HT-29 (cell line): ENCODE measurements at places on chromosomes 16 and 17. TPM values are rescaled to one million over a fixed set of nuclear protein-coding genes. Genes with fewer than 3 reads are reported as not detected.

Gene DHRS7C
- total RNA-seq, result not detected in 2 replicates

Gene SHBG
- 0.13 TPM in 1 of 2 replicates, not detected in the other for total RNA-seq

Gene CCT6B
- total RNA-seq, result 0.61 and 0.76 TPM in 2 replicates

Gene CIAO3
- 68.4 and 80.0 TPM in 2 replicates for total RNA-seq

Gene DYNLRB2
- total RNA-seq, result not detected in 2 replicates

Gene GALK1
- 40.8 and 41.8 TPM in 2 replicates for total RNA-seq

Gene CCL2
- not detected in 2 replicates for total RNA-seq

Gene CLEC3A
- 64.6 and 71.2 TPM in 2 replicates for total RNA-seq

Gene EFCAB13
- 0.10 TPM in 1 of 2 replicates, not detected in the other for total RNA-seq

Gene CCL13
- not detected in 2 replicates for total RNA-seq

Gene PIPOX
- total RNA-seq, result 0.47 and 2.2 TPM in 2 replicates

Gene TMEM132E
- total RNA-seq, result not detected in 2 replicates

GRCh38 chr17:77485089-77485833 lies 344.5 kb downstream of the SEC14L1 start:
- no peak for DNase-seq

DNA sequence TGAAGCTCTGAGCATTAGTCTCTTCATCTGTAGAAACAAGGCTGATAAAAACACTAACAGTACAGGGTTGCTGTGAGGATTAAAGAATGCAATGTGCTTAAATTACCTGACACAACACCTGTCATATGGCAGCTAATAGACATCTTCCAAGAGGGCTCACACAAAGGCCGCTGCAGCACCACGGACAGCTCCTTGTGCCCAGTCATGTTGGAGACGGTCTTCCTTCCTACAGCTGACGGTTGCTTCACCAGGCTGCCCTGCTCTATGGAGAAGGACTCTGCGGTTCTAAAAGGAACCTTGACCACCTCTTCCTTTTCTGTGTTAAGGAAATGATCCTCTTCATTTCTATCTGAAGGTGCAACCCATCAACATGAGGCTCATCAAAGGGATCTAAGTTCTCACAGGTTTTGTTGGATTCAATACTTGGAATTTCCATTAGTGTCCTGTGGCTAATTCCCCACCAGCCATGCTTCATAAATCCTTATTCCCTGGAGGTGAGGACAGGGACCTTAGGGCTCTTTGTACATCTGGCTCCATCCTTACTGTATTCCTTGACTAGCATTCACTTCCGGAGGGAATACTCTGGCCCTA lies 138.9 kb upstream of the CES5A start:
- peak; percentile 68 for DNase-seq

DNA sequence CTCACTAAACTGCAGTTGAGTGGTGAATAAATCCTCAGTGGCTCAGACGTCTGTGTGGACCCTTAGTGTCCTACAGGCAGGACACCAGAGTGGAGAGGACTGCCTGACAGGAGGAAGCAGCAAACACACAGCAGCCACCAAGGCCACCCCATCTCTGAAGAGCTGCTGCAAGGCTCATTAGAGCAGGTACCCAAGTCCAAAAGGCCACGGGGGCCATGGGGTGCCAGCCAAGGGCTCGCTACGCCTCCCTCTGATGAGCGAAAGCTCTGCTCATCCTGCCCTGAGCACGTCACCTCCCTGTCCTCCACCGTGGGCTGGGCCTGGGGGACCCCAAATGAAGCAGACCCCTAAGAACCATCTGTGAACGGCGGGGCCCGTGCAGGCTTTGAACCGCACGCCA lies 70.1 kb upstream of the DOC2B start:
- DNase-seq, result no peak

- no peak for DNase-seq
Observed at GRCh38 chr17:78377858-78378224, 608 bp upstream of the PGS1 start.

DNA sequence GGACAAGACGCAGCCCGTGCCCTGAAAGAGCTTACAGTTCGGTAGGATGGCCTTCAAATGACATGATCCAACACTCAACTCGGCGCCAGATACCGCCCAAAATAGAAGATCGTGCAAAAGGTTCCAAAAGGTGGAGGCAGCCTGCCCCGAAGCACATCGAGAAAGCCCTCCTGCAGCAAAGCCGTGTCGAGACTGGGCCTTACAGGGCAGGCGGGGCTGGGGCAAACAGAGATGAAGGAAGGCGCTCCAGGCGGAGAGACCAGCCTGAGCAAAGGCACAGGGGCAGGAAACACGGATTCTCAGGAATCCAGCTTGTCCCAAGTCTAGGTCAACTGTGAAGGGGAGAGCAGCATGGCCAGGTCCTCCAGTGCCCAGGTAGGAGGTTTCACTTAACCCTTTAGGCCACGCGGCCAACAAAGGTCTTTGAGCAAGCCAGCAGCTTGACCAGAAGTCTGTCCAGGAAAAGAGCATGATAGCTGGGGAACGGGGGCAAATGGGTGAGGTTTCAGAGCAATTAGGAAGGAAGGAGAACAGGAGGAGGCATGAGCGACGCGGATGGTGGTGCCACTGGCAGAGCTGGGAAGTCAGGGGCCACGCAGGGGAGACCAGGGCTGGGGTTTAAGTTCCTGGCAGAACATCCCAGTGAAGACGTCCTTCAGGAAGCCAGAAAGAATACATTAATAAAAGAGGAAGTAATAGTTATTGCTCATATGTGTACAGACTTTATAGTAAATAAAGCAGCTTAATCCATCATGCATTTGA lies 21.2 kb upstream of the EIF1 start:
- no peak for DNase-seq

DNA sequence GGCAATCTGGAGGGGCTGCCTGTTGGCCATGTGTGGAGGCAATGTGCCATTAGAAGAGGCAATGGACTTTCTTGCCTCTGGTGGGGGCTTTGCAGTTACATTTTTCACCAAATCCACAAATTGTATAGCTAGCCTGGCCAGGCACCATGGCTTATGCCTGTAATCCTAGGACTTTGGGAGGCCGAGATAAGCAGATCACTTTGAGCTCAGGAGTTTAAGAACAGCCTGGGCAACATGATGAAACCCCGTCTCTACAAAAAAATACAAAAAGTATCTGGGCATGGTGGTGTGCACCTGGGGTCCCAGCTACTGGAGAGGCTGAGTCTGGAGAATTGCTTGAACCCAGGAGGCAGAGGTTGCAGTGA lies 2.7 kb upstream of the RNF112 start:
- no peak for DNase-seq

DNA sequence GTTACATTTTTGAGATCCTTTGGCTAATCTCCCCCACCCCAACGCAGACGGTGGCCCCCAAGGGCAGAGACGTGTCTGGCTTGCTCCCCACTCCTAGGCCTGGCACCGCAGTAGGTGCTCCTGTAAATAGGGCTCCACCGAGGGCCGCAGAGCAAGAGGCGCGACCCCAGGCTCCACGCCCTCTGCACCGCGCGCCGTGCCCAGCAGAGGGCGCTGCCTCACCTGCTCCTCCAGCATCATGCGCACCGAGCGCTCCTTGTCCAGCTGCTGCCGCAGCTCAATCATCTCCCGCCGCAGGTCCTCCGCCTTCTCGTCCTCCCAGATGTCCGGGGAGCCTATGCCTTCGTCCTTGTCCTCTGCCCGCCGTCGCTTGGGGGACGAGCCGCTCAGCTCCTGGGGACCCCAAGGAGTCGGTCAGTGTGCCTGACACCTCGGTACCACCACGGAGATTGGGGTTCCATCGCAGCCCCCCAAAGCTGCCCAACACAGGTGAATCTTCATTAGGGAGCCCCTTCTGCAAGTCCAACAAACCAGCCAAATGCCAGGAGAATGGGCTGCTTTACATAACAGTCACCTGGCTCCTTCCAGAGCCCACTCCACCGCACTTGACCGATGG lies 11.2 kb downstream of the TFAP4 start:
- DNase-seq, result peak; percentile 35

- DNase-seq, result no peak
Observed at GRCh38 chr17:58205936-58206335, 13.1 kb downstream of the MKS1 start.

GRCh38 chr16:1175566-1176279 lies 22.8 kb downstream of the CACNA1H start:
- DNase-seq, result no peak

GRCh38 chr17:31691251-31691905 lies 167.7 kb downstream of the COPRS start:
- DNase-seq, result no peak

DNA sequence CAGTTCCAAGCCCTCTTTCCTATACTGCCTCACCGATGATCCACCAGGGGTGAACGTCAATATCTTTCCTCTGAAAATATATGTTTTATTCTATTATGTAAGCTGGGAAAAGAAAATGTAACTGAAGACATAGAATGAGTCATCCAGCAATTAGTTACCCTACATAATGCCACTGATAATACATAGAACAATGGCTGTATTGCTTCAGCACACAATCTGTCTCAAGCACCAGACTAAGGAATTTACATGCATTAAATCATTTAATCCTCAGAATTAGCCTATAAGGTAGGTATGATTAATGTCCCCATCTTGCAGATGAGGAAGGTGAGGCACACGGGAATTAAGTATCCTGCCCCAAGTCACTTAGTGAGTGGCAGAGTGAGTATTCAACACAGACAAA lies 472.8 kb downstream of the TOX3 start:
- no peak for DNase-seq

DNA sequence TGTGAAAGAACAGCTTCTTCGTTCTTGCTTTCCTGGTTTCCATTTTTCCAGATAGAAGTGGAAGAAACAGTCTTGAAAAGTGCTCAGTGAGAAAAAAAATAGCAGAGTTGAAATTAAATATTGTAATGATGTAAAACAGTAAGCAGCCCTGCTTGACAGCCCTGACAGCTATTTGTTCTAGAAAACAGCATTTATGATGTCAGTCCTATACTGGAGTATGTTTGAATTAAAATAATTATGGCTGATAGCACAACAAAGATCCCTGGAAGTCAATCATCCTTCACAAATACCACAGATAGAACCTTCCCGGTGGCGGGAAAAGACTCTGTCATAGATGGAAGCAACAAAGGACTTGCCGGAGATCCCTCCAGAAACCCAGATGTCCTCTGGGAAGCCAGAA lies 298.0 kb upstream of the TNRC6C start:
- no peak for DNase-seq

GRCh38 chr17:37050920-37051319 lies 102.2 kb downstream of the AATF start:
- DNase-seq, result no peak

GRCh38 chr17:410543-411401 lies 58.2 kb upstream of the RPH3AL start:
- no peak for DNase-seq

DNA sequence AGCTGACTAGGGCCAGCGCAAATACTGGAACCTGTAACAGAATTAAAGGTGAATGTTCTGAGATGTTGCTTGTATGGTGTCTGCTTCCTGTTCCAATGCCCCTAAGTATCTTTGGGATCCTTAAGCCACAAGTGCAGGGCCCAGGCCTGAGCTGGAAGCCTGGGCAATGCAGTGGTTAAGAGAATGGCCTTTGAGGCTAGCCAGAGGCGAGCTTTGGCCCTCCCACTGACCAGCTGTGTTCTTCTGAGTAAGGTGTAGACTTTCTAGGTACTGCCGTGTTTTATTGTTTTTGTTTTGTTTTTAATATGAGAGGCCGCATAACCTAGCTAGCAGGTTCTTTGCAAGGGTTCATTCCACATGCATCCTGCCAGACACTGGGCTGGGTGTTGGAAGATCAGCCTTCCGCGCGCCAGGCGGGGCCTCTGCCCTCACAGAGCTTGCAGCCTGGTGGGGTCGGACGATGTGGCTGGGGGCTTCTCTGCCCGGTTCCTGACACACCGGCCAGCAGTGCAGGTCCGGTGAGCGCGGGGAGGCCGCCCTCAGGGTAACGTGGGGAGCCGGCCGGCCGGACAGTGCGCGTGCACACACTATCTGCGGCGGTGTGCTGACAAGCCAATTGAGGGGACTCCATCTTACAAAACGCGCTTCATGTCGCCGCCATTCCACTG lies 551 bp upstream of the MLX start:
- DNase-seq, result no peak

DNA sequence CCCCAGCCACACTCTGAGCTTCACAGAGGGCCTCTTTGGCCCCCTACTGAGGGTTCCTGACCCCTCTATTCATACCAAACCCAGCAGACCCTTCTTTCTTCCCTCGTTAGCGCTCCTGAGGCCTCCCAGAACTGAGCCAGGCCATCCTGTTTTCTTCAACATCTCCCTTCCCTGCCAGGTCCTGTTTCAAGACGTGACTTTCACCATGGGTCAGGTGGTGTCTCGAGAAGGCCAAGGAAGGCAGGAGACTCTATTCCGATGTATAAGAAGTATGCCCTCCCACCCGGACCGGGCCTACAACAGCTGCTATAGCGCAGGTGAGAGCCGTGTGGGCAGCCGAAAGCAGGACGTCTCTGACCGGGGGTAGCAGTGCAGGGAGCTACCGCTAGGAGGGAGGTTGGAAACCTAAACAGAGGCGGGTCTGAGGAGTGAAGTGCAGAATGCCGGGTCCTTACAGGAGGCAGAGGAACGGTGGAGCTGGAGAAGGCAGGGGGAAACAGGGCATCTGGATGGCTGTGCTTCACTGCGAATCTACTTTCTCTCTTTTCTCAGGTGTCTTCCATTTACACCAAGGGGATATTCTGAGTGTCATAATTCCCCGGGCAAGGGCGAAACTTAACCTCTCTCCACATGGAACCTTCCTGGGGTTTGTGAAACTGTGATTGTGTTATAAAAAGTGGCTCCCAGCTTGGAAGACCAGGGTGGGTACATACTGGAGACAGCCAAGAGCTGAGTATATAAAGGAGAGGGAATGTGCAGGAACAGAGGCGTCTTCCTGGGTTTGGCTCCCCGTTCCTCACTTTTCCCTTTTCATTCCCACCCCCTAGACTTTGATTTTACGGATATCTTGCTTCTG lies 1.3 kb upstream of the SENP3 start:
- DNase-seq, result peak; percentile 63

DNA sequence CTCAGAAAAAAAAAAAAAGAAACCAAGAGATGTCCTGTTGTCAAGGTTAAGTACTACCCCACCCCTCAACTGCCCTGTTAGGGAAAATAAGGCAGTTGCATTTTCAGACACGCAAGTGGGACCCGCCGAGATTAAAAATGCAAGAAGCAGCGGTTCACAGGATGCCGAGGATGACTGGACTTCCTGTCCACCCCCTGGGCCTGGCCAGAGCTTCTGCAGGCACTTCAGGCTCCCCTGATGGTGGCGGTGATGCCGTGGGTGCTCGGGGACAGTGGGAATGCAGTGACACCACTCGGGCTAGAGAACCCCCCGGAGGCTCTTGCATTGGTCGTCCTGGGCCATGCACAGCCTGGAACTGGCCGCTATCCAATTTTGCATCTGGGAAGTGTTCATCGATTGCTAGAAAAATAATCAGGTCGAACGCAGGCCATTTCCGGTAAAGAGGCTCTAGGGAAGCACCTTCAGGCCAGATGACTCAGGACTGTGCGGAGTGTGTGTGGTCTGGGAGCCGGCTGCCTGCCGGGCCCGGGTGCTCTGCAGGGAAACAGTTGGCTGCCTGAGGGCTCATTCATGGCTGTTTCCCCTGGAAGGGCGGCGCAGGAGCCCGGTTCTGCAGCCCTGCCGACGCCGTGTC lies 13.4 kb upstream of the CRISPLD2 start:
- DNase-seq, result peak; percentile 57

DNA sequence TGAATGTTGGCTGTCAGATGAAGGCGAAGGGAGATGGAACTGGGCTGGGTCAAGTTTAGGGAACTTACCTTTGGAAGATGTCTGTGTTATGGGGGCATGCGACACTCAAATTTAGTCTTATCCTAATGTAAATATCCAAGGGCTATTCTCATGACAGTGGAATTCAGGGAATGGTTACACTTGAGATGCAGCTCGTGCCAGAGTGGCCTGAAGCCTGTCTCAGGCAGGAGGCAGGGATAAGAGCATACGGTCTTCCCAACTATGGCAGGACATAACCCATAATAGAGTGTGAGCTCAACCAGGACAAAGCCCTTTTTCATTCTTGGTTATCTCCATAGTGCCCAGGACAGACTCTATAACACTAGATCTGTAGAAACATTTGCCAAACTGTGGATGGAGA lies 393.3 kb upstream of the CDH11 start:
- no peak for DNase-seq
